Cardiac septum (tissue), 1 donor: ENCODE measurements at places on chromosomes 6 and 20.

- no peak for DNase-seq
These were observed 843.8 kb upstream of the GJE1 start for GRCh38 chr6:141288947-141289346.

DNA sequence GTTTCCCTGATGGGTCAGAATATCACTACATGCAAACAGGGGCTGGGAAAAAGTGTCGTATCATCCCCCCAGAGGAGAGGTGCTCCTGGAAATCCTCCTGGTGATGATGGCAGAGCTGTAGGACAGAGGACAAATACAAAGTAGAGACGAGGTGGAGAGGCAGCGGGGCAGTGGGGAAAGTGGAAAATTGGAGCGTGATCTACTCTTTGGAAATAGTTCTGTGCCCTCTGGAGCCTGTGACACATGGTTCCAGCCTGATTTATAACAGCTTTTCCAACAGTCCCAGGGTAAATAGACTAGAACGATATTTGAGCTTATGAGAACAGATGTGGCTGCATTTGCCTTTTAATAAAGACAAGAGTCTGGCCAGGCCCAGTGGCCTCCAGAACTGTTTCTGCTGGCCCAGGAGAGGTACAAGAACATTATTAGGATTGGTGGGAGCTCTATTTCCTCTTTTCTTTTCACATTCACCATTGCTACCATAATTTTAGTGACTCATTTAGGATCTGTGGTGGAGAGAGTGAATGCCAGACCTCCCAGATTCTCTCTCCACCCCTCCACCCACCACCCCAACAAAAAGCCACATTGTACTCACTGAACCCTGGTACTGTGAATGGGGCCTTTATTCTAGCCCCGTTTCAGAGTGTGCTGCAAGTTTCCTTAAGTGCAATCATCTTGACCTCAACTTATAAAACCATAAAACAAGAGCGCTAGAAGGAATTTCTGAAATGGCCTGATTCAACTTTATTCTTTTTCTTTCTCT is 78.3 kb downstream of the BTBD3 start:
- no peak for DNase-seq

DNA sequence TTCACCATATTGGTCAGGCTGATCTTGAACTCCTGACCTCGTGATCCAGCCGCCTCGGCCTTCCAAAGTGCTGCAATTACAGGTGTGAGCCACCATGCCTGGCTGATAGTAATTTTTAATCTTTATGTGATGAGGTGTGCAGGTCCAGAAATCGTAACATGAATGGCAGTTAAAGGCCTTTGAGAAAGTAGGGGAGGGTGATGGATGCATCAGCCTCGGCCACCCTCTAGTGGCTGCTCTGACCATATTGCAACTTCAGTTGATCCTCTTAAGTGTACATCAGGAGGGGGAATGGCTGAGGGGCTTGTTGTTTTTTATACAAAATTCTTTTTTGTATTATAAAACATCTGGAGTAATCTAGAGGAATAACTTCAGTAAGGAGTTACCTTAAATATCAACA is 193.0 kb downstream of the ZFAND3 start:
- no peak for DNase-seq

DNA sequence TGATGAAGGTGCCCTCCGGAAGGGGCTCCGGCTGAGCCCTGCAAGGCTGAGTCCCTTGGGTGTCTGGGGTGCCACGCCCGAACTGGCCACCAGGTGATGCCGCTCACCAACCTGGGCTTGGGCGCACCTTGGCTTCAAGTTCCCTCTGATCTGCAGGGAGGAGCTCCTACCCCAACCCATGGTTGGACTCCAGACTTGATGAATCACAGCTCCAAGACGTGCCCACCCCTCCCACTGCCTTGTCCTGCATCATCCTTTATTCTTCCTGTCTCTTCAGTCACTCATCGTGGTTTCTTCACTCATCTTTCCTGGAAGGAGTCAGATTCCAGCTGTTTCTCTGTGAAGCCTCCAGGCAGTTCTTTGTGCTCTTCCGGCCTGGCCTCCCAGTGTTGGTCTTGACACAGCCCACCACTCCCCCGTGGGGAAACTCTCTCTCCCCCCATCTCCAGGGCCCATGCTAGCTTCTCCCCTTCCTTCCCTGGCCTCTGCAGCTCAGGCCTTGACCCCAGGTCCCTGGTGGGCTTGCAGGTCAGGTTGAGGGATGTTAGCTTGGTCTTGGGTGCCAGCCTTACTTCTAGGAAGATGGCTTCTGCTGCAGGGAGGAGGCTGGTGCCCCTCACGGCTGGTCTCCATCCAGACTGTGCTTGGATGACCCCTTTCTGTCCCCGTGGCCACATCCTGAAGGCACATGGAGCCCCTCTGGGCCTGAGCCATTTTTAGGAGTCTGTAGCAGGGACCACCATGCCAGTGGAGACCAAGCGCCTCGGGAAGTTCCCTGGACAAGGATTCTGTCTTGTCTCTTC is 2.6 kb upstream of the ZBP1 start:
- DNase-seq, result no peak

DNA sequence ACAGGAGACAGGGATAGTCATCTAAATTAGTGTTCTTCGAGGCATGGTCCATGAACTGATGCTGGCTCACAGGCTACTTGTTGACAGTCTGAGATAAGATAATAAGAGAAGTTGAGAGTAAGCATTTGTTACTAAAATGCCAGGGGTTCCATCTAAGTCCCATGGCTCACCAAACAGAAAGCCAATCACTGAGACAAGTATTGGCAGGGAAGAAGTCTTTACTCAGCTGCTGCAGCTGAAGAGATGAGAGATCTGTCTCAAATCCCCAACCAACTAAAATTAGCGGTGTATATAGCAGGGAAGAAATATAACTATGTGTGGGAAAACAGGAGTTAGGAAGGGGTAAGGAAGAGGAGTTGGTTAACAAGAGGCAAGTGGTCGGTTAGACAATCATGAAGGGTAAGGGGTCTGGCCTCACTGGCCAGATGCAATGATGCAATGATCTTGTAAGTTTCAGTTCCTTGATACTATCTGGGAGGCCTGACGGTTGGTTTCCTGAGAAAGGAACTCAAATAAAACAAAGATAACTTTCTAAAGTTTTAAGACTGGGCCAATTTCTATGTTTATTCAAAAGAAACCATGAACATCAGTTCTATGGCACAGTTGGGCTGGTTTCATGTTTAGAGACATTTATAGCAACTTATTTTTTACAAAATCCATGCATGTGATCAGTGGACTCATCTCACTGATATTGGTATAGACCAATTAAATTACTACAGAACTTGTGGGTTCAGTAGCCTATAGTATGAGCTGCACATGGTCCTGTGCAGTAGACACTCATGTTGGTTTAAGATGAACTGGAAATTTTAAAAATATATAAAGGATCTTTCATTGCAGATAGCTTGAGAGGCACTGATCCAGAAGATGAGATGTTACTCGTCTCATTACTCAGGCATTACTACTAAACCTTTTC is 9.9 kb upstream of the HEBP2 start:
- no peak for DNase-seq

- no peak for DNase-seq
These were observed 3.6 kb downstream of the TBCC start for GRCh38 chr6:42742116-42742894.

DNA sequence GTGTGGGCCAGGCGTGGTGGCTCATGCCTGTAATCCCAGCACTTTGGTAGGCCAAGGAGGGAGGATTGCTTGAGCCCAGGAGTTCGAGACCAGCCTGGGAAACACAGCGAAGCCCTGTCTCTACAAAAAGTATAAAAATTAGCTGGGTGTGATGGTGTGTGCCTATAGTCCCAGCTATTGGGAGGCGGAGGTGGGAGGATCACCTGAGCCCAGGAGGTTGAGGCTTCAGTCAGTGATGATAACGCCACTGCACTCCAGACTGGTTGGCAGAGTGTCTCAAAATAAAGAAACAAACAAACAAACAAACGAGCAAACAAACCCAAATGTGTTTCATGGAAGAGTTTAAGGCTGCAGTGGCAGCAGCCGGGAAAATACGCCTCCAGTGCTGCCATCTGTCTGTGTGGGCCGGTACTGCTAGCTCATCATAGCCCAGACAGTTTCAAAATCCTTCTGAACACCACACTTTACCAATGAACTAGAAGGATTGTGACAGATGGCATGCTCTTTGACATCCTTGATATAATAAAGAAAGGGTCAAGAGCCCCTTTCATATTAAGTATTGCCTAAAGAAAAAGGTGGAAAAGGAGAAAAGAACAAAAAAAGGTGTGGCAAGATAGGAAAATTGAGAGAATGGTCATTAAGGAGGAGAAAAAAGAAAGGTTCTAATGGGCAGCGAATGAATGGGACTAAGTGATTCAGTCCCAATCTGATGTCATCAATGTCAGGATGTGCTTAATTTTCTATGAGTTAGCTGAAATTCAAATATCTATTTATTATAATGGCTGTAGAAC is 298.6 kb downstream of the SYNE1 start:
- DNase-seq, result no peak

- no peak for DNase-seq
These were observed 2.3 kb upstream of the HELZ2 start for GRCh38 chr20:63576311-63576710.

DNA sequence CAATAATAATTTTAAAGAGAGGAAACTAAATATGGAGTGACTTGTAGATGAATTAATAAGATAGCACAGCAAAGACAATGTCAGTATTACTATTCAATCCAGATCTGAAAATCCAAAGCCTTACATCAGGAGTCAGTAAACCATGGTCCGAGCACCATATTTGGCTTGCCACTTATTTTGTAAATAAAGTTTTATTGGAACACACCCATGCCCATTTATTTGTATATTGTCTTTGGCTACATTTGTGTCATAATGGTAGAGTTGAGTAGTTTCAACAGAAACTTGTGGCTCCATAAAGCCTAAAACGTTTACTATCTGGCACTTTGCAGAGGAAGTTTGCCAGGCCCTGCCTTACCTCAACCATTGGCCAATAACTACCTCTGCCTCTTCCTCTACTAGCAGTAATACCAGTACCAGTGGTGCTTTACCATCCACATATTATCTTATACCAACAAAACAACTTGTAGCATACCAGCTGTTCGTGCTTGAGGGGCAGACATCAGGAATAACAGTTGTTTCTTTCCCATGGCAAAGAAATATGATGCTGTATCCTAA is 51.8 kb upstream of the SYNJ2 start:
- no peak for DNase-seq

- DNase-seq, result no peak
These were observed 92.4 kb upstream of the NFATC2 start for GRCh38 chr20:51634877-51635276.
